Activated naive CD4-positive, alpha-beta T cell treated with Interleukin-2 at 50 U/mL for 16 hours (primary cell): ENCODE measurements at places on chromosomes 12 and 14.

DNA sequence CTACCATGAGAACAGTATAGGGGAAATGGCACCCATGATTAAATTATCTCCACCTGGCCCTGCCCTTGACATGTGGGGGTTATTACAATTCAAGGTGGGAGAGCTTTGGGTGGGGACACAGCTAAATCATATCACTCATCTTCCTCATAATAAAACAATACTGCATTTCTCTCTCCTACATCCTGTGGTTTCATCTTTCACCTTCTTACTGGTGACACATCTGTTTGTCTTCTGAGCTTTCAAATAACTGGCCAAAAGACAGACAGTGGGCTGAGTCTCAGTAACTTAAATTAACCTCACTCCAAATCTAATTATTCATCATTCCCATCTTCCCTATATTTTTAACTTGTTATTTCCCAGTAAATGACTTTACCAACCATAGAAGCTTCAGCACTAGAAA lies 729.7 kb upstream of the USP15 start:
- no peak for DNase-seq

GRCh38 chr14:22476005-22476751 lies 112.8 kb downstream of the DAD1 start:
- DNase-seq = no peak

DNA sequence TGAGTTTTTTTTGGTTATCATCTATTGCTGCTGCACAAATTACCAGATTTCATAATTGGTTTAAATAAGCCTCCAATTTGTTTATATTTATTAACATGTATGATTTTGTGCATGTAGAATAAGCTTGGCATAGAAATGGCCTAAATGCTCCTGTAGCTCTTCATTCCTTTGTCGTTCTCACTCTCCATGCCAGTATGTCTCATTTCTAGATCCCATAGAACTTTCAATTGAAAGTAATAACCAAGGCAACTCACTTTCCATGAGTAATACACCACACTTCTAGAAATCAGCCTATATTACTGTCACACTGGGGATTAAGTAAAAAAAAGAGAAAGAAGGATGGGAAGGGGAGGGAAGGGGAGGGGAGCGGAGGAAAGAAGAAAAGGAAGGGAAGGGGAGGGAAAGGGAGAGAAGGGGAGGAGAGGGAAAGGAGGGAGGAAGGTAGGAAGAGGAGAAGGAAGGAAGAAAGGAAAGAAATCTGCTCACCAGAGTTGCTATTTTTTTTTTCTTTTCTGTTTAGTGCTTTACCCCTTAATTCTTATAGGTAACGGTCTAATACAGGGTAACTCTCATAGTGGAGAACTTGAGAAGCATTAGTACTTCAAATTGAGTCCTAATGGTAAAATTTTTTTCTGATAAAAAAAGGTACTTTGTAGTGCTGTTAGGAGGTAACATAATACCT lies 45.6 kb downstream of the MDM2 start:
- DNase-seq = no peak

DNA sequence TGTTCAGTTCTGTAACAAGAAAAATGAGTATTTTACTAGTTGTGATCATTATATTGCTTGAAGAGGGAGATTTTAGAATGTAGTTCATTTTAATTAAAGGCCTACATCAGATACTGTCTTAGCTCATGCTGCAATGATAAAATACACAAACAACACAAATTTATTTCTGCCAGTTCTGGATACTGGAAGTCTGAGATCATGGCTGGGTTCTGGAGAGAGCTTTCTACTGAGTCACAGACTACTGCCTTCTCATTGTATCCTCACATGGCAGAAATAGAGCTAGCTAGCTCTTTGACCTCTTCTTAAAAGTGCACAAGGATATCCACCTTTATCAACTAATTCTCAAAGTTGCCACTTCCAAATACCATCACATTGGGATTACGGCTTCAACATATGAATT lies 53.8 kb downstream of the MIS18BP1 start:
- DNase-seq = no peak

- DNase-seq = no peak
Measured at GRCh38 chr14:56244138-56244789, 126.1 kb downstream of the PELI2 start.

- DNase-seq = no peak
Measured at GRCh38 chr14:33692762-33693161, 258.1 kb downstream of the EGLN3 start.

GRCh38 chr12:49825360-49825970 lies 2.7 kb downstream of the NCKAP5L start:
- no peak for DNase-seq

GRCh38 chr12:4997939-4998338 lies 45.7 kb upstream of the KCNA5 start:
- DNase-seq = no peak

DNA sequence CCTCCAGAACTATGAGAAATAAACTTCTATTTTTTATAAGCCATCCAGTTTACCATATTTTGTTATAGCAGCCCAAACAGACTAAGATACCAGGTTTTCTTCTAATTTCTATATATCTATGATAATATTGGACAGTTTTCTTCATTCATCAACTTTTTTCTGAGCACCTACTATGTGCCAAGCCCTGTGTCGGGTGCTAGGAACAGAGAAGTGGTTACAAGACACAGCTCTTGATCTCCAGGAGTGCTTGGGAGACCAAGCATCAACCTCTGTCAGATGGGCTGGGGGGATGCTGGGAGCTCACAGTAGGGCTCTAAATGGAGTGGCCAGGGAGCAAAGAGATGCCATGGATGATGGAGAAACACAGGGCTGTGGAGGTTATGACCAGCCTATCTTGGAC lies 2.9 kb upstream of the WSCD2 start:
- no peak for DNase-seq

DNA sequence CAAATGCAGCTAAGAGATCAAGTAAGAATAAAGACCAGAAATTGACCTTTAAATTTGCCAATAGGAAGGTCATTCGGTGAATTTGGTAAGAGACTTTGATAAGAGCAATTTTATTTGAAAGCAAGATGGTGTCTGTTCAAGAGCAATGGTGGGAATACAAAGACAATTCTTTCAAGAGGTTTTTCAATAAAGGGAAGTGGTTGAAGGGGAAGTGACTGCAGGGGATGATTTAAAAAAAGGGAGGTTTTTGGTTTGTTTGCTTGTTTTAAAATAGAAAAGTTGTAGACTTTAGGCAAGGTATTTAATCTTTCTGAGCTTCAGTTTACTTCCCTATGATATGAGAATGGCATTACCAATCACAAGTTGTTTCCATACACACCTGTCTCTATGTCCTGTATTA lies 4.3 kb upstream of the APPL2 start:
- no peak for DNase-seq

DNA sequence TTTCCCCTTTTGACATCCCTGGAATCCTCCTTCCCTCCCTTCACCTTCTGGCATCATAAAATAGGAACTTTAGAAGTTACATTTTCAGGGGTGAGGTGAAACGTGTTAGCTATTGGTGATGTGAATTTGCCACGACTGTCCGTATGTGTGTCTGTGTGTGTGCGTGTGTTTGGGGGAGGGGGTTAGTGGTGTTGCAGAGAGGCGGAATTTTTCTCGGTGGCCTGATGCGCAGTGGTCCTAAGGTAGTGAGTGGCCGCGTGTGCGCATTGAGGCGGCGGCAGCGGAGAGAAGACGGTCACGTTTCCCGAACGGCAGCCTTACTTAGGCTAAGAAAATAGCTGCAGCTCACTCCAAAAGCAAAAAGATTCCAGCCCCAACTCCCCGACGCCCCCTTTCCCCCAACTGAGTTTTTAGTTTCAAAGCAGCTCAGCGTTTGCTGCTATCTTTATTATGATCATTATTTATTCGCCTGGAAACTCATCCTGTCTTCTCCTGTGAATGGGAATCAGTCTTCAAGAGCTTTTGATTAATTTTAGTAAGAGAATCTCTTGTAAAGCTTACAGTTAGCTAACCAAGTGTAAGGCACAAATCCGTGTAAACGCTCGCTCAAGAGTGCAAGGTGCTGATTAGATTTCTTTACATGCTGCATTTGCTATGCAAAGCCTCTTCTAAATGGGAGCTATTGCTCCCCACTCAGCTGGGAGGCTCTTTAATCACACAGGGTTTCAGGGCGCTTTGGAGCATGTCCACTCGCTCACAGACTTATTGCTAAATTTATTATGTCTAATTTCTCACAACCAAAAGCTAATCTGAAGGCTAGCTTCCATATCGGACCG lies 4.7 kb downstream of the FLRT2 start:
- no peak for DNase-seq

- no peak for DNase-seq
Measured at GRCh38 chr12:43066471-43066870, 476.9 kb upstream of the PRICKLE1 start.

- no peak for DNase-seq
Measured at GRCh38 chr12:105705765-105706164, 375.3 kb downstream of the C12orf75 start.

- no peak for DNase-seq
Measured at GRCh38 chr14:23008831-23009230, 1.1 kb downstream of the C14orf93 start.
